ENCODE measurements at places on chromosomes 4 and X.

- no peak for DNase-seq
These were observed 72.3 kb downstream of the SLC34A2 start for GRCh38 chr4:25727711-25728493.

DNA sequence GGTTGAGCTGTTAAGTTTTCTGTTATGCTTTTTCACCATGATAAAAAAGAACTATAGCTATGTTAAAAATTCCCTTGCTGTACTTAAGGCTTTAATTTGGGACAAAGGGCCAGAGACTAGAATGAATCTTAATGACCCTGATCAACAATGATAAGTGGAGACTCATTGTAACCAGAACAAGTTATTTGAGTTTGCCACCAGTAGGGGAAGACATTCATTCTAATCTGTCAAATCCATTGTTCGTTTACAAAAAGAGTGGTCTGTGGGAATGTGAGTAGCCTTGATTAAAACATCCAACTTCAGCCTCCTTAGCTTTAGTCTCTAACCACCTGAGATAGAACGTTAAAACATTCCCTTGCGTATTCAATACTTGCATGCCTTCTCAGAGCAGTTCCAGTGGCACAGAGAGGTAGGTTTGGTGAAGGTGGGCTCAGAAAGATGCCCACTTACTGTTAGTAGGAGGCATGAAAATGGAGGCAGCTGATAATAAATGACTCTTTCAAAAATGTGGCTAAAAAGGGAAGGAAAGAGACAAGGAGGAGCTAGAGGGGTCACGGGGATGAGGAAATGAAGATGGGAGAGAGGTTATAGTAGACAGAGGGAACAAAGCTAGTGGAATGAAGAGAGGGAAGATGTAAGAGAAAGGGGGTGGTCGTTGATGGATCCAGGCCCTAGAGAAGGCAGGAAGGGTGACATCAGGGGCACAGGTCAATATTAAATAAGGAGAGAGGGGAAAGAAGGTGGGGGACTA lies 66.2 kb downstream of the EGF start:
- no peak for DNase-seq

DNA sequence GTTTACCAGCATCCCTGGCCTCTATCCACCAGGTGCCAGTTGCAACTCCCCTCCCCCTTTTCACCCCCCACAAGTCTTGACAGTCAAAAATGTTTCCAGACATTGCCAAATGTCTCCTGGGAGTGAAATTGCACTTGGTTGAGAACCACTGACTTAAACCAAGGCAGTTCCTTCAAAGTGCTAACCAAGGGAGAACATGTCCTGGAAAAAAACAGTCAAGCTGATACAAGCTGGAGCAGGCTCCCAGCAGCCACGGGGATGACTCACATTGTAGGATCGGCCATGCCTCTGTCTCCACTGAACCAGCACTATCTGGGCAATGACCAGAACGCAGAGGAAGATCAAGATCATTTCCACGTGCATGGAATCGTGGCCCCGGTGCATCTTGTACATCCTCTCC lies 11.4 kb downstream of the RNF175 start:
- peak; percentile 80 for DNase-seq

- DNase-seq: no peak
These were observed 7.2 kb downstream of the PRKG2 start for GRCh38 chr4:81207828-81208227.

DNA sequence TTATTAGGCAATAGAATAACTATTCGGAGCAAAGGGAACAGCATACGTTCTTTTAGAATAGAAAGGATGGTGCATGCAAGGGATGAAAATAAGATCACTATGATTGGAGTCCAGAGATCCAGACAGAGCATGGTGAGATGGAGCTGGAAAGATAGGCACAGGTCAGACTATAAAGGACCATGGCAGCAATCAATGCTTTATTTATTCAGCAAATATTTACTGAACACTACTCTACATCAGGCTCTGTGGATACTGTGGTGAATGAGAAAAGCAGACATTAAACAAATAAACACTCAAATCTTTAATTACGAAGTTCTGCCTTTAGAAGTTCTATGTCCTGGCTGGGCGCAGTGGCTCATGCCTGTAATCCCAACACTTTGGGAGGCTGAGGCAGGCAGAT lies 44.7 kb upstream of the ACSL4 start:
- DNase-seq: no peak

DNA sequence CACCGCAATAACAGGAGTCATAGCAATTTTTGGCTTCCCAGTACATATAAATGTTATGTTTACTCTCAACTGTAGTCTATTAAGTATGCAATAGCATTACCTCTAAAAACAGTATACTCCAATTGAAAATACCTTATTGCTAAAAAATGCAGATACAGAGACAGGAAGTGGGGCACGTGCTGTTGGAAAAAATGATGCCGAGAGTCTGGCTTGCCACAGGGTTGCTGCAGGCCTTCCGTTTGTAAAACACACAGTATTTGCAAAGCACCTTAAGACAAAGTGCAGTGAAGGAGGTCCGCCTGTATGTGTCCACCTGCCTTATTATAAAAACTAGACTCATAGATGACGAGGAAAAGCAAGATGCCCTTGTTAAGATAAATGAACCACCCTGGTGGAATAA lies 23.5 kb downstream of the CD99 start:
- no peak for DNase-seq

- DNase-seq: no peak
These were observed 1.9 kb upstream of the AKAP17A start for GRCh38 chrX:1589356-1590130.

DNA sequence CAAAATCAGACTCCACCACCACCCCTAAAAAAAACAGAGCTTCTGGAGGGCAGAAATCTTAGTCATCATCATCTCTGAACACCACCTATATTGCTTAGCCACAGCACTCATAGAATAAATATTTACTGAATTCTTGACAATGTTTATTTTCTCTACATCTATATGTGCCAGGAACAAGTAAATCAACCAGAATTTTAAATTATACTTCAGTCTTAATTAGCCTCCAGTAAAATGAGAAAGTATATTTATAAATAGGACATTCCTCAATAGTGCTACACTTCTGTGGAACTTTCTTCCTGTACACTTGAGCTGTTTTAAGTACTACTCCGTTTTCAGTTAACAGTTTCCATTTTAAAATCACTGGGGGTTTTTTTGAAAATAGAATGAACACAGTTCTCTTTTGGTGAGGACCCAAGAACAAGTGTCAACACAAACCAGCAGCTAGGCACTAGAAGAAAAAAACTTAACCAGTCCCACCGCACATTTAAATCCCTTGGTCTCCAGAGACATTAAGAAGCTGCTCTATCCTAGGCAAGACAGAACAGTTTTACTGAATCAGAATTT lies 25.5 kb downstream of the SMIM14 start:
- no peak for DNase-seq

GRCh38 chr4:86769794-86770193 lies 79.4 kb downstream of the SLC10A6 start:
- no peak for DNase-seq

DNA sequence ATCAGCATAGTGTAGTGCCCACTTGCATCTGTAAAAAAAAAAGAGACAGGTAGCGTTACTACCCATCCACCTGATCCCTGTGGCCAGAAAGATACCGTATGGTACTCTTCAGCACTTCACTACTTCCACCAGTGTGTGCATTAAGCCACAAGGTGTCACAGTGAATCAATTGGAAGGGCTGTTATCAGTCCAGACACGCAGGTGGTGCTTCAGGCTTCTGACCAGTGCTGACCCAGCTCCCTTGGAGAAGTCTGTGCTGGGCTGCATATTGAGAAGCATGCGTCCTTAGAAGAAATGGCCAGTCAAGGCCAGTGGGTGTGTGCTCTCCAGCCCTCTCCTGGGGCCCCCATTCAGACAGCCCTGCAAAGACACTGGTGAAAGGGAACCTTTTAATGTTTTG lies 10.6 kb downstream of the LDB2 start:
- DNase-seq: no peak

GRCh38 chr4:113584407-113585150 lies 177.0 kb downstream of the CAMK2D start:
- peak; percentile 49 for DNase-seq

- DNase-seq: peak; percentile 66
These were observed 59.9 kb downstream of the GSPT2 start for GRCh38 chrX:51802917-51803688.

DNA sequence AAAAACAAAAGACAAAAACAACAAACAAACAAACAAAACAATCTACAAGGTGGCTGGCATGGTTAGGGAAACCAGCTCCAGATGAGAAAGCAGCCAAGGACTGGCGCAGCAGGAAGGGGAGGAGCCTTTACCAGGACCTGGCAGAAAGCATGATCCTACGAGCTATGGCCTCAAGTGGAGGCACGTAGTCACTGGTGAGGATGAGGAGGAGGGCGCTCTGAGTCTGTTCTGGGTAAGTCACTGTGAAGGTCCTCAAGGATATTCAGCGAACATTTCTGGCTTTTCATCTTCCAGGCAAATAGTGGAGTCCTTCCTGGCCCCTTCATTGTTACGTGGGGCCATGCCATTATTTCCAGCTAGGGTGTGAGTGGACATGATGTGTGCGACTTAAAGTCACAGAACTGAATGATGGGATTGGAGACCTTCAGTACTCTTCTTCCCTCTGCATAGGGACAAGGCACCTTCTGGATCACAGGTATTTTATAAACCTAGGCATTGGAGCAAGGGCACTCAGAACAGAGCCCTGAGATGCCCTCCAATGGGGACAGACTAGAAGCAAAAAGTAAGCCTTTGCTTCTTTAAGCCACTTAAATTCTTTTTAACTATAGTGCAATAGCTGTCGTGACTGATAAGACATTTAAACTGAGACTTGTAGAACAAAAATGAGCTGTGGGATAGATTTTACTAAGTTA lies 771.3 kb downstream of the RAB28 start:
- DNase-seq: no peak

DNA sequence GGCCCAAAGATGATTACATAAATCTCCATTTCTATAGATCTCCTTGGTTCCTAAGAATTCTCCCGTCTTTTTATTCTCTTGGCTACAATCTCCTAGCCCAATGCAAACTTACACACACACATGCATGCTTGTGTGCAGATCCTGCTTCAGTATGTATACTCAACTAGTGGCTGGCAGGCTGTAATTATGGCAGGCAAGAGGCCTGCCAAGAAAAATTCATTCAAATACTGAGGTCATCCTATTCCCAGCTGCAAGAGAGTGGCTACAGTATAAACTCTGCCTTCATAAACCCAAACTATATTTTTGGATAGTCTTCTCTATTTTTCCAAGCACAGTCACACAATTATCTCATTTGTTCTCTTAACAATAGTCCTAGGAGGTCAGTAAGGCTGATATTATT lies 95.2 kb downstream of the SHROOM4 start:
- no peak for DNase-seq

GRCh38 chr4:176193938-176194337 lies 1.4 kb downstream of the SPATA4 start:
- DNase-seq: no peak

GRCh38 chr4:48490012-48490679 lies at the start of gene ZAR1:
TSS of gene ZAR1 (plus strand) at chr4:48490252. CDS start at chr4:48490292, 40 bp downstream.
- DNase-seq: no peak

DNA sequence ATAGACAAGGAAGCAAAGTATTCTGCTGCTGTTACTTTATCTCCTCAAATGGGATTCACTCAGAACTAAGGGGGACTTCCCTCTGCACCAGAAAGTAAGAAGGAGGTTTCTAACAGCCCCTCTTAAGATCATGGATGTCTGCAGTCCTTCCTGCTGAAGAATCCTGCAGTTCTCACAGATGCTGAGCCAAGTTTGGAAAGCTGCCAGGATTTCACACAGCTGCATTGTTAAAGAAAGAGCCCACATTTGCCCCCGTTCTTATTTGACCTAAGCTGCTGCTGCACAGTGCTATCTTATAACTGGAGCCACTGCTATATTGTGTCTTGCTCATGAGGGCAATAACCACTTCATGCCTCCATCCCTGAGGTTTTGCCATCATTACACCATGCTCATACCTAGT lies 81.1 kb downstream of the FAAH2 start:
- DNase-seq: peak; percentile 1

DNA sequence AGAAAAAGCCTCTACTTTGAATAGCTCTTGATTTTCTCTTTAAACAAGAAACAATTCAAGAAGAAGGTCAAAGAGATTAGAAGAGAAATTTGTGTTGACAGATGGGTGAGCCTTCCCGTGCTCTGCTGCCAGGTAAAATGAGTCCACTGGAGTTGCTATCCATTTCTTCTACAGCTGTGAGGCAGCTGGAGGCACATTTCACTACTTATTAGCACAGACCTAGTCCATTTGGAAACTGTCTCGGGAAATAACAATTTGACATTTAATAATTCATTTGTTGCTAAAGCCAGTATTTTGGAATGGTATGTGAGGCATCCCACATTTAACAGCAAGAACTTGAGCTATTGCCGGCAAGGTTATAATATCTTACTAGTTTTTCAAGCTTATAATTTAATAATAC lies 396.8 kb upstream of the GRIA3 start:
- no peak for DNase-seq

- no peak for DNase-seq
These were observed 8.0 kb downstream of the SLC9A7 start for GRCh38 chrX:46750889-46751288.

DNA sequence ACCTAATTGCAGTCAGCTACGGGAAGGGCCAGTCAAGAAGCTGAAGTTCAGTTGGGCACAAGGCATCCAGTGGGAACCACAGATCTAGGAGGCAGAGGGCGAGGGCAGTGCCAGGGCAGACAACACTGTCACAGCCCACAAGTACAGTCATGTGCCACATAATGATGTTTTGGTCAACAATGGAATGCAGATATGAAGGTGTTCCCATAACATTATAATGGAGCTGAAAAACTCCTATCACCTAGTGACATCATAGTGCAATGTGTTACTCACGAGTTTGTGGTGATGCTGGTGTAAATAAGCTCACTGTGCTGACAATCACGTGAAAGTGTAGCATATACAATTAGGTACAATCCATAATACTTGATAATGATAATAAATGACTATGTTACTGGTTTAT lies 4.5 kb upstream of the TMEM255A start:
- DNase-seq: no peak

DNA sequence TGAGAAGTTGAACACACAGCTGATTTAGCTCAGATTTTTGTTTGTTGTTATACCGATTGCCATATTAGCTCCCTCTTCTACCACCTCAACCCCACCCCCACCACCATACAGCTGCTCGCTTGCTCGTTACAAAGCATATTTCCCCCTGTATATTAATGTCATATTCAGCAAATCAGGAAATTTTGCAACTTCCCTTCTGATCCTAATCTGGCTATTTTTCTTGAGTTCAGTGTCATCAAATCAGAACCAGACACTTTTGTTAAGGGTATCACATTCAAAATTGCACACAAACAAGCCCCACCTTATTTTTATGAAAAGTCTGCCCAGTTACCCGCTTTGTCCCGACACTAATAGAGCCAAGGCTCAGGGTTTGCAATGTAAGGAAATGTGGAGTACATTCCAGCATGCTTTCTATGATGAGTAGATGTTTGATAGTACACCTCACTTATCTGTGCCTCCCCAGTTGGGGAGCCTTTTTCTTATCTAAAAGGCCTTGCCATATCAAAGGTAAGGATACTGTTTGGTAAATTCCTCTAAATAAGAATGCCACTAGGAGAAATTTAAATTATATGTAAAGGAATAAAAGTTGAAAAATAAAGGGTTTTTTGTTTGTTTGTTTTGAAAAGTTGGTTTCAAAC lies 212.2 kb downstream of the CBR4 start:
- DNase-seq: no peak

GRCh38 chr4:10096978-10097335 lies 19.6 kb downstream of the WDR1 start:
- DNase-seq: no peak

GRCh38 chrX:23246001-23246400 lies 88.6 kb upstream of the PTCHD1 start:
- DNase-seq: no peak

Measured in cardiac muscle cell (in vitro differentiated cells and primary cell).